Esophagus squamous epithelium (tissue), 5 donors: ENCODE measurements at places on chromosomes 1 and 21.

- no peak for DNase-seq
Observed at GRCh38 chr1:57916041-57916440, 492.2 kb upstream of the DAB1 start.

DNA sequence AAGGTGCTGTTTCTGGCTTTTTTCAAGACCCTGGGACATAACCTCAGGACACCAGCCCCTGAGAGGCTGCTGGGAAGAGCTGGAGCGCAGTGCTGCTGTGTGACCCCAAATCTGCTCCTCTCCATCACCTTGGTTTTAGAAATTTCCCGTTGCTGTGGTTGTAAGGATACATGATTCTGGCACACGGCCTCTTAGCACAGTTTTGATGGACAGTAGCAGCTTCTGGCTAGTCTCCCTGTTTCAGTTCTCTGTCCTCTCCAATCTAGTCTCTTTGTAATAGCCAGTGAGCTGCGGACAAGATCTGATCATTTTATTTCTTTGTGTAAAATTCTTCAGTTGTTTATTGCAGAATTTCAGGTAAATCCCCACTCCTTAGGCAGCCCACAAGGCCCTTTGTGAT lies 3.1 kb downstream of the CLIC6 start:
- no peak for DNase-seq

GRCh38 chr1:155942578-155943141 lies 1.2 kb downstream of the RXFP4 start:
- no peak for DNase-seq

- DNase-seq, result no peak
Observed at GRCh38 chr1:21898326-21899200, 38.5 kb downstream of the HSPG2 start.

GRCh38 chr1:235161685-235162327 lies 756 bp upstream of the RBM34 start:
- no peak for DNase-seq

DNA sequence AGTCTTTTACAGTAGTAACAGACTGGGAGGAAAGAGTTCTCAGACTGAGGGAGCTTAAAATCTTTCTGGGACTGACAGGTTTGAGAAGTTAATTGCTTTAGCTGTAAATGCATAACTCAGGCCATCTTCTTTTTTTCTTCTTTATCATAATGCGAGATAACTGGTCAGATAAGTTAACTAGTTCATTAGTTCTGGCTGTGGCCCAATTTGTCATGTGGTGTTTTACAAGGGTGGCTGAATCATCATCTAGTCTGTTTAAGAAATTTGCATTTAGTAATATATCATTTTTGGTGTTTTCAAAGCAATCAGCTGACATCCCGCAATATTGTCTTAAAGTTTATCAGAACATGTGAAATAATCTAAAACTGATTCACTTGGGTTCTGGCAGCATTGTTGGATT lies 14.0 kb downstream of the HSD3B2 start:
- no peak for DNase-seq

DNA sequence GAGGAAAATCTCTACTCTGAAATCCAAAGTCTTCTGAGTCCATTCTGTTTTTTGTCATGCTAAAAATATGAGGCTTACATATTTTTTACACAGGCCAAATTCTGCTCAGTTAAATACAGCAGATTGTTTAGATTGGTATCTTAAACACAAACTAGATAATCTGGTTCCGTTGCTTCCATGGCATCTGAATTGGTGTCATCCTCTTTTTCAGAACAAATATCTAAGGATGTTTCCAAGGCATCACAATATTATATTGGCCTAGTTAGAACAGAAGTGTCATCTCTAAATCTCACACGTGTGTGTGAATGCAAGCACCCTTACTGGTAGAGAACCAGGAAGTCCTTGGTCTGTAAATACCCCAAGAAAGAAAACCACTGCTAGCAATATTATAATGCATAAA lies 151.2 kb downstream of the NRIP1 start:
- DNase-seq, result no peak

GRCh38 chr1:16625497-16626408 lies 12.4 kb upstream of the NBPF1 start:
- DNase-seq, result no peak

DNA sequence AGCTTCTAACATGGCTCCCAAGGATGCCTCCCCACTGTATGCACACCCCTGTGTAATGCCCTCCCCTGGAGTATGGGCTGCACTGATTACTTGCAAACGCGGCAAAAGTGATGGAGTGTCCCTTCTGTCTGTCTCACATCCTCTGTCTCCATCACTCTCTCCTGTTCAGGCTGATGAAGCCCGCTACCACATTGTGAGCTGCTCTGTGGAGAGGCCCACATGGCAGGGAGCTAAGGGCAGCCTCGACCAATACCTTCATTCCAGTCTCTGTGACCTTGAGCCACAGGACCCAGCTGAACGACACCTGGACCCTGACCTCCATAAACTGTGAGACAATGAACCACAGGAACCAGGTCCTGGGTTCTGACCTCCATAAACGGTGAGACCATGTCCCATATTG lies 154.1 kb upstream of the ETV3 start:
- no peak for DNase-seq

DNA sequence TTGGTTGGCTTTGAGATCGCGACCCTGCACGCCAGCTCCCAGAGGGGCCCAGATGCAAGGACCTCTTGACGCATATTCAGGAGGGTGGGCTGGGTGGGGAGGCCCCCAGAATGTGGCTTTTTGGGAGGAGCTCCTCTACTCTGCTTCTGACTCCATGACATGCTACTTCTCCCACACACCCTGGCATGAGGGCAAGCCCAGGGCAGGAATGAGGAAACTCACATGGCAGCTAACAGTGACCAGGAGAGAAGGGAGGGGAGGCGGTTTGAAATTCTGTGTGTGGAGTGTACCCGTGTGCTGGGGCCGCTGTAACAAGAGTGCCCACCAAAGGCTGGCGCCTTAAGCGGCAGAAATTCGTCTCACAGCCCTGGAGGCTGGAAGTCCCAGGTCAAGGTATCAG lies 61.3 kb upstream of the GPR153 start:
- DNase-seq, result no peak

DNA sequence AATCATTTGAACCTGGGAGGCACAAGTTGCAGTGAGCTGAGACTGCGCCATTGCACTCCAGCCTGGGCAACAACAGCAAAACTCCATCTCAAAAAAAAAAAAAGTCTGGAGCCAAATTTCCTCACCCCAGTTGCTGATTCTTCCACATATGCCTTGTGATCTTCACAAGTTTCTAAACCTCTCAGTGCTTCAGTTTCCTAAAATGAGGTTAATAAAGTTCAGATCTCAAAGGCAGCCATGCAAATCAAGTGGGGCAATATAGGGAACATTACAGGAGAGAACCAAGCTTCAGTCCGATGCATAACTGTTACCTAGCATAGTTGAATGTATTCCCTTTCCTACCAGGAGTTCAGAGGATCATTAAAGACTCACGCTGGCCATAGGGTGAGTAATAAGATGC lies 4.8 kb downstream of the ITLN1 start:
- DNase-seq, result no peak

- DNase-seq, result no peak
Observed at GRCh38 chr21:41407541-41408460, 18.2 kb upstream of the MX1 start.

DNA sequence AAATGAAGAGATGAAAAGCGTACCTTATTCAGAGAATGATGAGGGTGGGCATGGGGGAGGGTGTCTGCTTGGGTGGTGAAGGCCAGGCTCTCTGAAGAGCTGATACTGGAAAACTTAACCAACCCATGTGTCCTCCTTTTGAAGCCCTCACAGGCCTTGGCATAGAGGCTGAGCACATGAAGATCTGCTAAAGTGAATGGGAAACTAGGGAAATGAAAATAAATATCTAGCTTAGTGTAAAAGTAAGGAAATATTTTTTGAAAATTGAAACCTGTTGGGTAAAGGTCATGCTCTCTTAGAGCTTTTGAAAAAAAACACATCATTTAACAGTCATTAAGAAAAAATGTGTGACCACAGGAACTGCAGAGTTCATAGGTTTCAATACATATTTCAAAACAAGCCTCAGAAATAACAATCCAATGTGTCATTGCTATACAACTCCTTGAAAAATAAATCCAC lies 40.5 kb upstream of the RALGPS2 start:
- no peak for DNase-seq

- no peak for DNase-seq
Observed at GRCh38 chr21:33844104-33844889, 71.3 kb downstream of the ATP5PO start.

DNA sequence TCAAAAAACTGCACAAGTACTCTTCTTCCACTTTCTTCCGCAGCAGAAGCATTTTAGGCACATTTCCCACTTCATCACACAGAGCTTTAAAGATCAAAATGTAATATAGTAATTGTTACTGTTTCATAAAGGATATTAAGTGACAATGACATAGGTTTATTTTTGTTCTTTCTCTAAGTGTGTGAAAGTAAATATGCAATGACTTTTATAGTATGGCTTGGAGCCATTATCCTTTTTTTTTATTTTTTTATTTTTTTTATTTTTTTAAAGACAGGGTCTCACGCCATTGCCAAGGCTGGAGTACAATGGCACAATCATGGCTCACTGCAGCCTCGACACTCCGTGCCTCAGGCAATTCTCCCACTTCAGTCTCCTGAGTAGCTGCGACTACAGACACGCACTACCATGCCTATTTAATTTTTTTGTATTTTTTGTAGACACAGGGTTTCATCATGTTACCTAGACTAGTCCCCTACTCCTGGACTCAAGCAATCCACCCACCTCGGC lies 7.0 kb downstream of the TRIM33 start:
- no peak for DNase-seq
